ENCODE measurements at places on chromosomes 4 and X.

GRCh38 chr4:18155067-18156041 is 133.8 kb upstream of the LCORL start:
- no peak for DNase-seq

DNA sequence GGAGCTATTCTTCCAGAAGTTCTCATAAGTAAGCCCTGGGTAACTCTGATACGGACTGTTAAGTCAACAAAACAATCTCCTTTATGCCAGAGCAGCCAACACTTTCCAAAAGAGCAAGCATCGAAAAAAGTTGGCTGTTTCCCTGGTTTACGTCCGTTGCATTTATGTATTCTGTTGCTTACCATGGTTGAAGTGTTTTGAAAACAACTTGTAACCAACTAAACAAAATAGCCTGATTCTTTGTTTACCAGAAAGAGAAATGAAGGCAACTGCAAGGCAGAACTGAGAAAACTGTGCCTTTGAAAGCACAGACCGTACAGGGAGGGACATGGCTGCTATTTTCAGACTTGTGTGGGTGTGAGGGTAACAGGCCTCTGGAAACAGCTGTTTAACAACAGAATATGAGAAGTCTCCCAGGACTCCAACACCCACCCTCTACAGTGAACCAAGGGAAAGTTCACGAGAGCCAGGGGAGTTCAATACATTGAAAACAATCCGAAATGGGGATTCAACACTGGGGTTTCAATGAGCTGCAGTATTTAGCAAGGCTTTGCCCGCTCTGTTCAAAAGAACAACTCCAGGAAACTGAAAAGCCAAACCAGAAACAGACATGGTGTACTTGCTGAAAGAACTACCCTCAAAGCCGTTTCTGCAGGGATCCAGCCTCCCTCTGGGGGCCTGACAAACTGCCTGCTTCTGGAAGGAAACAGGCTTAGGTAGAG is 95.8 kb upstream of the EGFL6 start:
- DNase-seq: no peak

DNA sequence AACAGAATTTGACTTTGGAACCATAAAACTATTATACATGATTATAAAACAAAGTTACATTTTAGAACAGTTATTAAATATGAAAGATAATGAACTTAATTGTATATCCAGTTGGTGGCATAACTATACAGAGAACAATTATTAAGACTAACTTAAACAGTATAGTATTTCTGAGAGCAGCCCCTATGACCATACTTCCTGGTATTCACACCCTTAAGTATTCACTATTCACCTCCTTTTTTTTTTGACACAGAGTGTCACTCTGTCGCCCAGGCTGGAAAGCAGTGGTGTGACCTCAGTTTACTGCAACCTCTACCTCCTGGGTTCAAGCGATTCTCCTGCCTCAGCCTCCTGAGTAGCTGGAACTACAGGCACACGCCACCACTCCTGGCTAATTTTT is 74.5 kb downstream of the FRYL start:
- DNase-seq: no peak

DNA sequence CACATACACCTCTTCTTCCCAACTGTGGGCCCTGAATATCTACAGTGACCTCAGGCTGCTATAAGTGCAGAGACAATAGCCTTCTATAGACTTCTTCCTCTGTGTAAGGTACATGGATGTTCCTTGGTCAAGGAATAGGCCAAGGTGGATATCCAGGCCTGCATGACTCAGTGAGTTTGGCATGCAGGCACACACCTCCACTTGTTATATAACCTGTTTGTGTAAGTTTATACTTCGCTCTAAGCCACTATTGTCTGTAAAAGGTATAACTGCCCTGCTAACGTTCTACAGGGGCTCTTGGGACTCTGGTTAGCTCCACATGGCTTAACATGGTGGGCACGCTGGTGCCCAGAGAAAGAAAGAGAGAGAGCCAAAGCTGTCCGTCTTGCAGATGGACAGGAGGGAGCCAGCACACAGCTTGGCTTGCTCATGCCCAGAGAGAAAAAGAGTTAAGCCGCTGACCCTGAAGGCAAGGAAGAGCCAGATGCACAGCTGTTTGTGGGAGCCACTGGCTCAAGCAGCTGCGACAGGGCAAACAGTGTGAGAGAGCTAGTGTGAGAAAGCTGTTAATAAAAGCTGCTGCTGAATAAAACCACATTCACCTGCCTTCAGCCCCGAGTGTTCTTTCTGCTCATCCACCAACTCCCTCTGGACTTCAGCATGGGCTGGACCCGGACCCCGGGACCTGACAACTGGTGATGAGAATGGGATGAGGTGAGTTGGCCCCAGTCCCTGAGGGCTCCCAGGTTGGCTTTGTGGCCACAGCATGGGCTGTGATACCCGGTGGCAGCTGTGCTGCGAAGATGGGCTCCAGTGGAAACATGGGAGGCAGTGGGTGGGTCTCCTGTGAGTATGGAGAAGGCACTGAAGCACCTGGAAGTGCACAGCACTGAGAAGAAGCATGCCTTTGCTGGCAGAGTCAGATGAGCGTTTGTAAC is 44.5 kb upstream of the ZBTB33 start:
- DNase-seq: no peak

- no peak for DNase-seq
Measured at GRCh38 chr4:41160012-41160789, 54.1 kb downstream of the APBB2 start.

GRCh38 chrX:997631-998137 is 214.8 kb downstream of the CRLF2 start:
- no peak for DNase-seq

DNA sequence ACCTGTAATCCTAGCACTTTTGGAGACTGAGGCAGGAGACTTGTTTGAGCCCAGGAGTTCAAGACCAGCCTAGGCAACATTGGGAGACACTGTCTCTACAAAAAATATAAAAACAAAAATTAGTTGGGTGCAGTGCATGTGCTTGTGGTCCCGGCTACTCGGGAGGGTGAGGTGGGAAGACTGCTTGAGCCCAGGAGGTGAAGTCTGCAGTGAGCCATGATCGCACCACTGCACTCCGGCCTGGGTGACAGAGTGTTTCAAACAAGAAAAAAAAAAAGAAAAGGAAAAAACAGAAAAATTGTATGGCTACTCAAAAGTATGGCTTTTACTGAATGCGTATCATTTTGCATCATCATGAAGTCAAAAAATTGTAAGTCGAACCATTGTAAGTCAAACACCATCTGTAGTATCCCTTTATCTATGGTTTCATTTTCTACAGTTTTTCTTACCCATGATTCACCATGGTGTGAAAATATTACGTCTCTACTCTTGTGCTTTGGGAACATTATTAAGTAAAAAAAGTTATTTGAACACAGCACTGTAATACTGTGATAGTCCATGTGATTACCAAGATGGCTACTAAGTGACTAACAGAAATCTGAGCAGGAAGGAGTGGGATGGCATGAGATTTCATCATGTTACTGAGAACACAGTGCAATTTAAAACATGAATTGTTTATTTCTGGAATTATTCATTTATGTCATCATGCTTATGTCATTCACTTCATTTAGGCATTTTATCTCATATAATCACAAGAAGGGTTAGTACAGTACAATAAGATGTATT is 26.5 kb upstream of the MANBA start:
- DNase-seq: no peak

All from activated naive CD4-positive, alpha-beta T cell treated with anti-CD3 and anti-CD28 coated beads, Interleukin-2, amount 50 U/mL, for 16 hours (primary cell).